ENCODE measurements at places on chromosomes 7 and 10.

DNA sequence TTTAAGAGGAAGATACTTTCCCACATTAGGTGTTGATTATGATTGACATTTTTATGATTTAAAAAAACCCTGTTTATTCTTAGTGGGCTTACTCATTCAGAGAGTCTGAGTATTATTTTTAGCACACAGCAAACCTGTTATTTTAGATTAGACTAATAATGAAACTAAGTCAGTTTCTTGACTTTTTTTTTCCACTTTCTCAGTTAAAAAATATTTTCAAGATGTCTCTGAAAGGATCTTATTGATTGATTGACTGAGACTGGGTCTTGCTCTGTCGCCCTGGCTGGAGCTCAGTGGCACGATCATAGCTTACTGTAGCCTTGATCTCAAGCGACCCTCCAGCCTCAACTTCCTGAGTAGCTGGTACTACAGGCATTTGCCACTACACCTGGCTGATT, 20.4 kb upstream of the INPP5F start:
- DNase-seq = no peak

DNA sequence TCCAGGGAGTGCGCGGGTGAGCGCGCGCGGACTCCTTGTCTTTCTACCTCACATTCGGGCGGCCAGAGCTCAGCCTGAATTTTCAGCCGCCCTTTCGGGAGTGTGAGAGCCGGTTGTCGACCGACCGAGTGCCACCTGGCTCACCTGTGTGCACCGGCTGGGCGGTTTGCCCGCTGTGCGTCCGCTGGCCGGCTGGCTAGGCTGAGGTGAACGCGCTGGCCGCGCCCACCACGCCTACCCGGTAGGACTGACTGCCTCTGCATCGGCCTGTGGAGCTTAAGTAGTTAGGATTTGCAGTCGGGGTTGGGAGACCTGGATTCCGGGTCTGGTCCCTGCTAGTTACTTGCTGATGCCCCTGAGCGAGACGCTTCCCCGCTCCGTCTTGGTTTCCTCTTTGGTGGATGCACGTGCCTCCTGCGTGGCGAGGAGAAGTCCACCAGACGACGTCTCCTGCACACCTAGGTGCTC, 553 bp downstream of the TSPAN15 start:
- no peak for DNase-seq

DNA sequence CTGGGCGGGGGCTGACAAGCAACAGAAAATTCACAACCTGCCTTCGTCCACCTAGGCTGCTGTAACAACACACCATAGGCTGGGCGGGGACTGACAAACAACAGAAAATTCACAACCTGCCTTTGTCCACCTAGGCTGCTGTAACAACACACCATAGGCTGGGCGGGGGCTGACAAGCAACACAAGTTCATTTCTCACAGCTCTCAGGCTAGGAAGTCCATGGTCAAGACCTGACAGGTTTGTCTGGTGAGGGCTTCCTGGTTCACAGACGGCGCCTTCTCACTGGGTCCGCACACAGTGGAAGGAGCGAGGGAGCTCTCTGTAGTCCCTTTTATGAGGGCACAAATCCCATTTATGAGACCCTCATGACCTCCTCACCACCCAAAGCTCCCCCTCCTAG, 52.2 kb downstream of the DIP2C start:
- DNase-seq = no peak

GRCh38 chr7:101426303-101427011, 63.8 kb downstream of the COL26A1 start:
- no peak for DNase-seq

GRCh38 chr7:88200789-88201188, 19.0 kb downstream of the SRI start:
- DNase-seq = peak; percentile 49

DNA sequence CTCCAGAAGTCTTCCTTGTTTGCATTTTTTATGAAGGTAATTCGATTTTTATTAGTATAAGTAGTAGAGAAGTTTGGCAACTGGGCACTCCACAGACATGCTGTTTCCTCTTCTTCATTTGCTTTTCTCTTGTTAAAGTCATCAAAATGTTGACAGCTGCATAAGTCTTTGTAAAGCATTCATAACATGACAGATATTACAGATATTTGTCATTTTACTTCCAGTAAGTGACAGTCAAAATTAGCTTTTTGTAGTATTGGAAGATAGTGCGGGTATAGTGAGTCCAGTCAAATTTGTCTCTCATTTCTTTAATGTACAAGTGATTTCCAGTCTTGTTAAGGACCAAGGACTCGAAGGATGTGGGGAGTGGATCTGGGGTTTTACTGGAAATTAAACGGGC, 247.1 kb downstream of the LRMDA start:
- DNase-seq = no peak

GRCh38 chr10:125161707-125162119, 1.4 kb upstream of the CTBP2 start:
- no peak for DNase-seq

DNA sequence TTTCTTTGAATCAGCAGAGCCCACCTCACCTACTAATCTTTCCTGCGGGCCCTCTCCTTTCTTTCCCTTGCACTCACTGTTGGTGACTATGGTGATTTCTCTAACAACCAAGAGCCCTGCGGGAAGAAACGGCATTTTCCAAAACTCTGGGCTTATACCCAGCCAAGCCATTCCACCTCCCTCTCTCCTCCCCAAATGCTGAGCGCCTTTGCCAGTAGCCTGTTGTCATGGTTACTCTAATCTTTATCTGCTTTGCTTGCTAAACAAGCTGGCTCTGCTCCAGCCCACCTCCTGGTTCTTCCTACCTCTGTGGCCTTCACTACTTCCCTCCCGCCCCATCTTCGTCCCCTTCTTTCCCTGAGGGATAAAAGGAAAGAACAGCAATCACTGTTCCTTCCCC, 86.7 kb downstream of the DGKI start:
- no peak for DNase-seq

- DNase-seq = no peak
Observed at GRCh38 chr7:156095908-156096539, 283.8 kb upstream of the SHH start.

DNA sequence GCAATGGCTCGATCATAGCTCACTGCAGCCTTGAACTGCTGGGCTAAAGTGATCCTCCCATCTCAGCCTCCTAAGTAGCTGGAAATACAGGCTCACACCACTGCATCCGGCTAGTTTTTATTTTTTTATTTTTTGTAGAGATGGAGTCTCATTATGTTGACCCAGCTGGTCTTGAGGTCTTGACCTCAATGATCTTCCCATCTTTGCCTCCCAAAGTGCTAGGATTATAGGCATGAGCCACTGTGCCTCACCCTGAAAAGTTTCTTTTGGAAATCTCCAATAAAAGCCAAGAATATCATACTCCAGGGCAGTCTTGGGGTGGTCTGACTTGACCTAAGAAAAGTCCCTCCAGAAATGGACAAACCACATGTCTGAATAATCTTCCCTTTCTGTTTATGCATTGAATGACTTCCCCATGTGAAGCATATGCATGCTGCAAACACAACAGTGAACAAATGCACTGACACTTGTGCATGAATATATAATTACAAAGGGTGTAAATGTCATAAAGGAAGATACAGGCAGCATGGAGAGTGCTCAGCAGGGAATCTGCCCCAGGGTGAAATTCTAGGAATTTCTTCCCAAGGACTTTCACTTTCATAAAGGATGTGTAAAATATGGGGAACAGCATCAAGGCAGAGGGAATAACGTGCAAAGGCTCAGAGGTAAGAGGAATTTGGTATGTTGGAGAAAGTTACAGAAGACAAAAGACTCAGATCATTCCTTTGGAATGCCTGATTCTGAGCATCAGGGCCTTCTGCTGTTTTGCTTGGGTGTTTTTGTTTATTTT, 142.4 kb upstream of the LYZL1 start:
- DNase-seq = no peak

DNA sequence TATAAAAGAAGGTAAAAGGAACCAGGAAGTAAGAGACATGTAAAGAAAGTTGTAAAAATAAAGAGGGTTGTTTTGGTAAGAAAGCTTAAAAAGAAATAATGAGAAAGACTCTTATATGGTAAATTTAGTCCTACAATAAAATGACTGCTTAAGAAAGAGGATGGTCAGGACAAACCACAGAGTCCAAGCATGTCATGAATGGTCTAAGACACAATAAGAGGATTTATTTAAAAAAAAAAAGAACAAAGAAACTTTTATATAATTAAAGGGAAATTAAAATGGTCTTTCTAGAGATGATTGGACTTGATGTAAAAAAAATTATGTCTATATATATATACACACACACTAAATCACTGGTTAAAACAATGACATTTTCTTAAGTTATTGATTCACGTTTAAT, 18.2 kb downstream of the ATAD1 start:
- DNase-seq = no peak

GRCh38 chr7:10221084-10221483, 752.6 kb upstream of the PHF14 start:
- no peak for DNase-seq

DNA sequence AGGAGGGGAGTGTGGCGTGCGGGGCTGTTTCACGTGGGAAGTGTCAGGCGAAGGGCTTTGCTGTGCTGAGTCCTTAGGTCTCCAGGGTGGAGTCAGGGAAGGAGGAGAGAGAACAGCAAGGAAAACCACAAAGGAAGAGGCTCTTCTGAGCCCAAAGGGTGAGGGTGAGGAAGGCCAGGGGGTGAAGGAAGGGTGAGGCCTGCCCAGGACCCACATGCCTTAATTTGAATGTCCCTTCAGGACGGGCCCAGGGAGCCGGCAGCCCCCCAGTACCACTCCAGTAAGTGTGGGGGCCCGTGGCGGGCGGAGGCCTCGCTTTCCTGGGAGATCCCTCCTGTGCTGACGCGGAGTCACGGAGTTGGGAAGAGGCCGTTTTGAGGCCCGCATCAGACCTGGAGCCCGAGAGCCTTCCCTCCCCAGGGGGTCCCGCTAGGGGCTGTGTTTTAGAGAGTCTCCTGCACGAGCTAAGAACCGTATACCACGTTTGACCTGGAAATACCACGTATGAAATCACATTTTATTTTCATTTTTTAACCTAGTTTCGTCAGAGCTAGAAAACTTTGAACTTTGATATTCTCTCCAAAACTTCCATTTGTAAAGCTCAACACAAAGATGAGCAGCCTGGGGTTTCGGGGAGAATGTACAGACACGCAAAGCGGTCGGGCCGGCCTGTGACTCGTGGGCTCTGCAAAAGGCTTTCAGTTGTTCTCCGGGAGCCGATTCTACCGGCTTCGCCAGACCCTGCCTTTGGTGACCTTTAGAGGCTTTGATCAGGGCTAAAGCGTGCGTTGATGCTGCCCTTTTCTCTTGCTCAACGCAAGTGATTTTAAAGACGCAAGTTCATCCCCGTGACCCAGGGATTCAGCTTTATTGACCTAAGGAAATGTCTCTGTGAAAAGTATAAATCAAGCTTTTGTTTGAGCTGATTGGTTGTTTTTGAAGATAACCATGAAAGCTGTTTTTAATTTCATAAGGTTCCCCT, 23.6 kb upstream of the TTYH3 start:
- no peak for DNase-seq

- no peak for DNase-seq
Observed at GRCh38 chr10:8229153-8229552, 174.7 kb downstream of the GATA3 start.

DNA sequence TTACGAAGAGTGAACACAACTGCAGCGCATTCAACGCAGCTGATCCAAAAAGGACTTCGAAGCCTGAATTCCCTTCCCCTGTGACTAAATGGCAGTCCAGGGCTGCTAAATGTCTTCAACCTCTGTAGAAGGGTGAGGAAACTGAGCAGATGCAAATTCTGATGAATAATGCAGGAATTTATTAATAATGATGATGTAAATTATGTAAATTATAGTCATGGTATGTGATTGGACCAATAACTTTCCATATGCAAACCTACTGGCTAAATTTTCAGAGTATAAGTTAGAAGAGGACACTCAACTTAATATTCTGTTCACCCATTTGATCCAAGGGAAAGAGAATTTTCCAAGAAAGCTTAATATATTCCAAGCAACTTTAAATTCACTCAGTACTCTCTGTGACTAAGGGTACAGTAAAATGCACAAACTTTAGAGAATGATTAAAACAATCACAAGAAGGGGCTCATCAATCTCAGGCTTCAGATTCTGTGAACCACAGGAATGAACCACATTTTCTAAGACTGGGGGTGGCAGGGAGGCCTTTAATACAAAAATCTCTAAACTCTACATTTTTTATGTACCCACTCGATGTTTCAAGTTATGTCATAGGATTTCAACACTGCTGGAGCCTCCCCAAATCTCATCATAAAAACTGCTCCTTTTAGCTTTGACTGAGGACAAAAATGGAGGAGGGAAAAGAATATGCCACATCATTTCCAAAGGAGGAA, 3.5 kb downstream of the FGFR2 start:
- DNase-seq = no peak

GRCh38 chr10:27388761-27389399, 115.2 kb upstream of the RAB18 start:
- DNase-seq = no peak

DNA sequence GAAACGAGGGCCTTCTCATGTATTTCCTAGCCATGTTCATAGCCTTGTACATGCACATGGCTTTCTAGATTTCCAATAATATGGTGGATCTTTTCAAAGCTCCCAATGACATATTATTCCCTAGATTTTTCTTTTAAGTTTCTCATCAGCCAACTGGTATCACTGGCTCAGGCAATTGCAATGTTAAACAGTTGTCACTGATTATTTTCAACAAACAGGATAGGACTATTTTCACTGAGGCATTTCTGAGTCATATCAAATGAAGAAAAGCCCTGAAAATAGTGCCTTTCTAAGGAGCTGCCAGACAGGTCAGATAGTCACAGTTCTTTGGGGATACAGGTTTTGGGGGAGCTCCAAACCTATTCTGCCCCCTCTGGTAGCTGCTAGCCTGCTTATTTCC, 4.5 kb upstream of the LMTK2 start:
- no peak for DNase-seq

DNA sequence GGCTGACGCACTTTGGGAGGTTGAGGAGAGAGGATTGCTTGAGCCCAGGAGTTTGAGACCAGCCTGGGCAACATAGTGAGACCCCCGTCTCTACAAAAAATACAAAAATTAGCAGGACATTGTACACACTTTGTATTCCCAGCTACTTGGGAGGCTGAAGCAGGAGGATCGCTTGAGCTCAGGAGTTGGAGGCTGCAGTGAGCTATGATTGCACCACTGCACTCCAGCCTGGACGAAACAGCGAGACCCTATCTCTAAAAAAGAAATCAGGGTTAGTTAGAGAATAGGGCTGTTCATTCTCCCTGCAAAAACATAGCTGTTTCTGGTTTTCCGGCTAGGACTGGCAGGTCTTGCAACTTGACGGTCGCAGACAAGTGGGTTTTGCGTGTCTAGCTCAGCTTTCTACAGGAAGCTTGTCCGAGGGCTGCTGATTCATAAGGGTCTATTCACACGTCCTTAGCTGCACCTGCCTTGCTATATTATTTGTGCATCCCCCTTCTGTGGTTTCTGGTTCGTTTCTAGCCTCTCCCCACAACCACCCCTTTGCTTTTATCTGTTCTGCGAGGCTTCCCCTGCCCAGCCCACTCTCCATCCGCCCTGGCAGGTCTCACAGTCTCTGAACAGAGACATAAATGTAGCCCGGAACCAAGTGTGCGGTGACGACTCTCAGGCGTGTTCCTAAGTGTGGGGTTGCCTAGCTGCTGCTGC, 10.7 kb downstream of the AMZ1 start:
- DNase-seq = no peak

GRCh38 chr10:61633665-61634064, 29.1 kb upstream of the CABCOCO1 start:
- no peak for DNase-seq
